ENCODE measurements at places on chromosomes 13 and 19.

GRCh38 chr13:32446773-32447465 lies 19.0 kb upstream of the N4BP2L1 start:
- no peak for DNase-seq

GRCh38 chr19:3112375-3113099 lies 18.4 kb downstream of the GNA11 start:
- no peak for DNase-seq

GRCh38 chr19:995051-995827 lies 5.0 kb upstream of the GRIN3B start:
- no peak for DNase-seq

DNA sequence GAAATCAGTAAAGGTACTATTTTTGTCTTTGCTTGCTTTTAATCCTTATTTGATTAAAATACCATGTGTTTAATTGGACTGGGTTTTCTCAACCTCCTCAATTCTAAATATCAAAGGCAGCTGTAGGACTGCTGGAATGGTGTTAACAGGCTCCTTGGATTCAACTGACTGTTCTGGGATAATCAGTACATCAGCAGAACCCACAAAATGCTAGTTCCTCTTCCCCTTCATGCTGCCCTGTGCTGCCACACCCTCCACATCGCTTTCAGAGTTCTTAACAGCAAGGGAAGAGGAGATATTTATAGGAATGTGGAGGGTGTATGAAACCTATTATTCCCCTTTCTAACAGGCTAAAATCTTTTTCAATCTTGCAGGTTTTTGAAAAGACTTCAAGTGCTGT lies 82.4 kb downstream of the KCTD12 start:
- no peak for DNase-seq

- no peak for DNase-seq
Observed at GRCh38 chr13:31437975-31438374, 238.2 kb downstream of the B3GLCT start.

- DNase-seq = peak; percentile 43
Observed at GRCh38 chr13:110874508-110874960, 40.3 kb downstream of the ANKRD10 start.

GRCh38 chr13:102250448-102250847 lies 151.4 kb downstream of the FGF14 start:
- DNase-seq = no peak

DNA sequence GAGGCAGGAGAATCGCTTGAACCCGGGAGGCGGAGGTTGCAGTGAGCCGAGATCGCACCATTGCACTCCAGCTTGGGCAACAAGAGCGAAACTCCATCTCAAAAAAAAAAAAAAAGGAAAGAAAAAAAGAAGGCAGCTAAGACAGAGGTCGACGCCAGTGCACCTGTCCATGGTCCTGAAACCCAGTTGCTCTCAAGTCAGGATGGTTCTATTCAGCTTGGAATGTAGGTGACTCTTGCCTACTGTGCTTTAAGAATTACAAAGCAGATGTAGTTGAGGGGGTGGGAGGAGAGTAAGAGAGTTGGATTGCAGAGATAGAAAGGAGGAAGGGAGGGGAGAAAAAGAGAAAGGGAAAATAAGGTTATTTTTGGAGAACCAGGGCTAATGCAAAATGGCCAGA lies 18.7 kb downstream of the CACNG7 start:
- no peak for DNase-seq

DNA sequence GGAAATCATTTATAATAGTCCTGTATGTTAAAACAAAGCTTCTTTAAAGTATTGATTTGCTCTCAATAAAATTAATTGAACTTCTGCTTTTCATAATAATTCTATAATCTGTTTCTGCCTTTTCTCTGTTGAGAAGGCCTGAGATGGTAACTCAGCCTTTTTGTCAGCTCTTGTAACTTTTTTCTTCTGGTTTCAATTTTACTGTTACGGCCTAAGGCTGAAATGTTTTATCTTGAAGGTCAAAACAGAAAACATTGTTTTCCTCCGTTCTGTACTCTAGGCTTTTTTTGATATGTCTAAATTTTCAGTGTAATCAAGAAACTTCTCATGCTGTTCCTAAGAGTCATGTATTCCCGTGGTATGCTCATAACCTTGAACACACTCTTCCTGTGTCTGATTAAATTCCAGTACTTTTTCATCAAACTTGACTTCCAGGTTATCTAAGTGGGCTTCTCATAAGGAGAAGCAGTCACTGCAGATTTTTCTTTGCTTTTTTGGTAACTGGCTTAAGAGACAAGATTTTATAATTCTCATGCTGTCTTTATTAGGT lies 7.6 kb upstream of the NAXD start:
- DNase-seq = no peak

- DNase-seq = peak; percentile 67
Observed at GRCh38 chr19:39792999-39793546, 14.4 kb downstream of the LEUTX start.

GRCh38 chr19:14418856-14419105 lies 360 bp downstream of the DDX39A start:
- peak; percentile 86 for DNase-seq

- no peak for DNase-seq
Observed at GRCh38 chr13:107275945-107276614, 708.1 kb upstream of the ARGLU1 start.
